ELF-1 (cell line): ENCODE measurements at places on chromosomes 3 and 15.

DNA sequence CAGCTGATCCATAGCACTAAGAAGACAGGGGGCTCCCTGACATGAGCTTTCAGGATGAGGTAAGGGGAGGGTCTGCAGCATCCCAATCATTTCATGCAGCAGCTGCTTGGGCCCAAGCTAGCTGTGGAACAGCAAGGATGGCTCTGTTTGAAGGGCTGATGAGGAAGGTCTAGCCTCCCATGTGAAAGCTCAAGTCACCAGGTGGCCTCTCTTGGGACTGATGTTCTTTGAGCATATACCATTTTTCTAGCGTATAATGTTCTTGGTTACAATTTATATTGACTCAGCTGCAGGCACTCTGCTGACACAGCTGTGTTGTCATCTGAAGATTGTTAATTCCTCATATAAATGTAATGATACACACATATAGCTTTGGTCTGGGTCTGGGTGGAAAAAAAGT is 87.0 kb downstream of the CD200R1L start:
- no peak for DNase-seq

- peak; percentile 83 for DNase-seq
Observed at GRCh38 chr3:16060358-16060852, 114.1 kb upstream of the GALNT15 start.

GRCh38 chr15:76840830-76841460 is 64.2 kb downstream of the SCAPER start:
- DNase-seq: no peak

GRCh38 chr3:30711151-30711550 is 104.8 kb downstream of the TGFBR2 start:
- DNase-seq: no peak

DNA sequence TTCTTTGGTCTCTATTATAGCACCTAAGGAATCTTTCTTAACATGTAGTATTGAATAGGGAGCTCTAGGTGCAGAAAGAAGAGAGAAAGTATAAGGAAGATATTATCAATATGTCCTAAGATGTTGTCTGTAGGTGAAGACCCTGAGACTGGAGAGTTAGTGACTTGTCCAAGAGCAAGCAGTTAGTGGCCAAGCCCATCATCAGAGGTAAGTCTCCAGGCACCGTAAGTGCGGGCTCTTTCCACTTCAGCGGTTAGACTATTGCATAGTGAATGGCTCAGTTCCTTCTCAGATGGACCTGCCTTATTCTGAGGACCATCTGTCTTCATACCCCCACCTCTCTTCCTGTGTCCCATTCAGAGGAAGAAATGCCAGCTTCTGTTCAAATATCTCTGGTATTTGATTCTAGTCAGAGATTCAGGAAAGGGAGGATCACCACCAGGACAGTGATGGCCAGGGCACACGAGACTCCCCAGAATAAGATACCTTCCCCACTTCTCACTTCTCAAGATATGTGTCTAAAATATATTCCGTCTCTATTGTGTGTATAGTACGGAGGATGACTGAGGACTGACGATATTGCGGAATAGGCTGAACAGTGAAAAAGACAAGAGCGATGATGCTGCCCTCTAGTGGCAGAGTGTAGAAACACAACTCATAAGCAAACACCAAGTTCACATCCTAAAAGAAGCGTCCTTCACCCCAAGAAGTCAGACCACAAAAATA is 19.1 kb upstream of the ADGRG7 start:
- DNase-seq: peak; percentile 57

DNA sequence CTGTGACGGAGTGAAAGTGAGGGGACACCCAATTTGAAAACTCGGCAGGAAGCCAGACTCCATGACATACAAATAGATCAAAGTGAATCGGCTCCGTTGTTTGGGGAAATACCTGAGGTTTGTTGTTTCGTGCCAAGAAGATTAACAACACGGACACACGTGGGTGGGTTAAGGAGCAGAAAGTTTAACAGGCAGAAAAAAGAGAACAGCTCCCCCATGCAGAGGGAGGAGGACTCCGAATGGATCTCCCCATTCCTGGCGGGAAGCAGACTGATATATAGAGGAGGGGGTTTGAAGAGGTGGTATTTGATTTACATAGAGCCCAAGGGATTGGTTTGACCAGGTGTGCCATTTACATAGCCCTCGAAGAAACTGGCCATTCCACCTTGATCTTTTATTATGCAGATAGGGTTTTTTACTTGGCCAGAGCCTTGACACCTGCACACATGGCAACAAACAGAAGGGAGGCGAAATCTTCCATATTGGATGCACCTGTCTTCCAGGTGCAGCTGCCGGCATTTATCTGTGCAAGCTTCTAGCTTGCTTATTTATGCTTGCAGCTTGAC is 4.8 kb upstream of the SACM1L start:
- peak; percentile 68 for DNase-seq

DNA sequence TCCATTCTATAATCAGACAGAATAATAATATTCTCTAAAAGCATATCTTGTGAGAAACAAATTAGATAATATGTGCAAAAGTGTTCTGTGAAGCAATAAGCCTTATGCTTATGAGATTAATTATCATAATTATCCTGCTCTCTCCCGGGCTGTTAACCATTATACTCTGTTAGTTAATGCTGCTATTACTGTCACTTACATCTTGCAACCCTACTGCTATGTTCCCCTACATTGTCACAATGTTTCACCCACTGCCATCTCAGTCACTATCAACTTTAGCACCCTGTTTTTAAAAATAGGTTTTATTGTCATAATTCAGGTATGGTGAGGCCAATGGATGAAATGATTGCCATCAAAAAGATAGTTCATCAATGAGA is 15.2 kb upstream of the KLHL24 start:
- no peak for DNase-seq

DNA sequence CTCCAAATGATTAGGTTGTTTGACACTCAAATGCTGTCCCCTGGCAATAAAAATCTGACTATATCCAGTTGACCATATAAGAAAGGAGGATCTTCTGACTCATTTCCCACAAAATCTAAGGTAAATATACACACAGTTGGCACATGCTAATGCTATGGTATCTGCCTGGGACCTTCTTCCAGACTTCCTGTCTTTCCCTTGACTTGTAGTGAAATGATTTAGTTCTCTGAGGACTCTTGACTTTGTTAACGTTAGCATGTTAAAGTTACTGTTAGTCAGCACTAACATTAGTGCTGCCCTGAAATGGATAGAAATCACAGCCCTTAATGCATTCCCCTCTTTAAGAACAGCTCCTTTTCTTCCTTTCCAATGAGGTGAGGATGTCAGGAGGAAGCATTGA is 124.3 kb upstream of the LSAMP start:
- DNase-seq: no peak

GRCh38 chr3:141523615-141524375 is 37.0 kb downstream of the RASA2 start:
- no peak for DNase-seq

- no peak for DNase-seq
Observed at GRCh38 chr15:81896356-81896755, 149.5 kb downstream of the MEX3B start.

DNA sequence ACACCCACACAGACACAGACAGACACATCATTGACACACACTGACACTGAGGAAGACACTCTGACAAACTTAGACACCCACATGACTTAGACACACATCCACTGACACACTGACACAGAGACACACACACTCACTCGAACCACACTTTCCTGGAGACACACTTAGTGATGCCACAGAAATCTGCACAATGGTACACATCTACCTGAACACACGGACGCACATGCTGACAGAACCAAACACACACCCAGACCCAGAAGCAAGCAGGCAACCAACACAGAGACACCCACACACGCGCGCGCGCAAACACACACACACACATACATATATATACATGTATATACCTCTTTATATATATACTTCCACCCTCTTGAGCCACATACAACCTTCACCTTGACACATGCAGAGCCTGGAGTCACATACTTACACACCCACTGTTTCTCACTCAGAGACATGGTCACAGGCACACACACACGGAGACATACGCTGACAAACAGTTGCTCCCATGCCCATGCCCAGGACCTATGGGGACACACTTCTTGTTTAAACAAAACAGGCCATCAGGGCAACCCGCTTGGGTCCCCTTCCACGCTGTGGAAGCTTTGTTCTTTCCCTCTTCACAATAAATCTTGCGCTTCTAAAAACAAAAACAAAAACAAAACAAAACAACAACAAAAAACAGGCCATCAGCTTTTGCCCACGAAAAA is 913 bp upstream of the SCN5A start:
- DNase-seq: no peak

GRCh38 chr15:100650685-100651084 is 48.3 kb downstream of the ASB7 start:
- DNase-seq: no peak

DNA sequence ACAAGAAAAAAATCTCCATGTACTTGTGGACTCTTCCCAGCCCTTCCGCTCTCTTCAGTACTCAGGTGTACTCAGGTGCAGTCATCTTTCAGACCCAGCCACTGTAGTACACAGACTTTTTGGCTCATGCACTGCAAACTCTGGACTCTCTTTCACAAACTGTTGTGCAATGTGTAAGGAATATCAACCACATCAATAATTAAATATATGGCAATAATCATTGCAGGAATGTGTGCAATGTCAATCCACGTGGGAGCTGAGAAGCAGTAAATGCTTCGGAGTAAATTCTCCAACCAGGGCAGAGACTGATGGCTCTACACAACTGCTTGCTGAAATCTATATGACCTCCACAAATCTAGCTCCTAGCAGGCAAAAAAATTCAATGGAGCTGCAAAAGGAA is 287.3 kb upstream of the COL8A1 start:
- DNase-seq: no peak
